Right renal pelvis (tissue), 4 donors: ENCODE measurements at places on chromosomes 3 and 15.

- DNase-seq: no peak
Measured at GRCh38 chr3:187880441-187880840, 135.2 kb upstream of the BCL6 start.

DNA sequence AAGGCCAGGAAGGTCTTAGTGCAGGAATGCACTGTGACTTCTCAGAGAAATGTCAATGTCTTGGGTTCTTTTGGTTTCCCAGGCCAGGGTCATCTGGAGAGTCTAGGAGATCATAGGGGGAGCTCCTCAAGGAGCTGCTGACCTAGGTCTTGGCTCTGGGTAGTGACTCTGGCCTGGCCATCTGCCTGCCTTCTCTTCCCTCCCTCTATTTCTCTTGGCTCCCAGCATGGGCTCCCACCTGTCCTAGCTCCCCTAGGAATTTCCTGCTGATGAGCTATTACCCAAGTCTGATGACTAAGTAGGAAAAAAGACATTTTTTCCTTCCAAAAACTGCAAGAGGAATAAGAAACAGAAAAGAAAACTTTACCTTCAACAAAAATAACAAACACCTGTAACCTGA is 57.4 kb downstream of the BSN start:
- no peak for DNase-seq

DNA sequence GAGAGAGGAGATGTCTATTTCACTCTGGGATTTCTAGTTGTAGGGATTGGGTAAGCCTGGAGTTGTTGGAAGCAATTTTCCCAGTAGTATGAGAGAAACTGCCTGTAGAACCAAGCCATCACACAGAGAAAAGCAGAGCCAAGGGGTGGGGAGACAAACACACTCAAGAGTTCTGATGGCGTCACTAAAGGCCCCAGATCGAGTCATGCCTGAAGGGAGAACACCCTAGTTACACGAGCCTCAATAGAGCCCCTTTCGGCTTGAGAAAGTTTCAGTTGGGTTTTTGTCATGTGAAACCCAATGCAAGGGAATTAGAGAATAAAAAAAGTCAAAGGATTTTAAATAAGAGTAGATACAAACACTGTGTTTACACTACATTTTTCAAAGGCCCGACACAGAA is 66.1 kb upstream of the PFN2 start:
- no peak for DNase-seq

- no peak for DNase-seq
Measured at GRCh38 chr3:32282578-32283154, 44.2 kb downstream of the CMTM8 start.

DNA sequence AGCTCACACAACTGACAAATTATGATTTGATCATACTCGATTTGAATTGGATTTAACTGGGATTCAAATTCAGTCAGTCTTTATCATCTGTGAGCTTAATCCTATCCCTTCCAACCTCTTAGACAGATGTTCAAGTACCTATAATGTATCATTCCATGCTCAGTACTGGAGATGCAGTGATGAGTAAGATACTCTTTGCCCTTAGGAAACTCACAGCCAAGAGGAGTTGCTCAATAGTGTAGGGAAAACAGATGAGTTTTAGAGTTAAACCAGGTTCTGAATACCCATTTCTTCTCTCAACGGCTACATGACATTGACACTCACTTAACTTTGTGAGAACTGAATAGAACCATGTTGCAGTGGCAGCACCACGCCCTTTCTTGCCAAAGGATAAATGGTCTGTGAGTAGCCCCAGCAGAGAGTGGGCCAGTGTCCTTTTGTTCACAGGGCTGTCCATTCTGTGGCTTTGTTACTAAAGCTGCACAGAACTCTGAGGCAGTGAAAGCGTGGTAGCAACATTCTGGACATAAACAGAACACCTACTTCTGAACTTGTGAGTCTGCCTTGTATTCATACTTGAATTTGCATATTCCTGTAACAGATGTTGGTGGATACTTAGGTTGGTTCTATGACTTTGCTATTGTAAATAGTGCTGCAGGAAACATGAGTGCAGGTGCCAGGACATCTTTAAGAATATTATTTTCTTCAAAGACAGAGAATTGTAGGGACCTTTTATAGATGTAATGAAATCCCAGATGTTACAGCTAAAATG is 91.6 kb downstream of the RASA2 start:
- no peak for DNase-seq

- DNase-seq: no peak
Measured at GRCh38 chr15:53401503-53401902, 358.0 kb downstream of the WDR72 start.

DNA sequence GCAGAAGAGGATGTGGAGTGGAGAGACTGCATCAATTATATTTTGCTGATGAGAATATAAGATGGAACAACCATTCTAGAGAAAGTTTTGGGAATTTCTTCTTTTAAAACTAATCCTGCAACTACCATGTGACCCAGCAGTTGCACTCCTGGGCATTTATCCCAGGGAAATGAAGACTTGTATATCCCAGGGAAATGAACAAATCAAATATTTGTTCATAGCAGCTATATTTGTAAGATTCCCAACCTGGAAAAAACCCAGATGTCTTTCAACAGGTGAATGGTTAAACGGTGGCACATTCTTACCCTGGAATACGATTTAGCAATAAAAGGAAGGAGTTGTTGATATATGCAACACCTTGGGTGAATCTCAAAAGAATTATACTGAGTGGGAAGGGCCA is 385.3 kb upstream of the TPRG1 start:
- DNase-seq: no peak

DNA sequence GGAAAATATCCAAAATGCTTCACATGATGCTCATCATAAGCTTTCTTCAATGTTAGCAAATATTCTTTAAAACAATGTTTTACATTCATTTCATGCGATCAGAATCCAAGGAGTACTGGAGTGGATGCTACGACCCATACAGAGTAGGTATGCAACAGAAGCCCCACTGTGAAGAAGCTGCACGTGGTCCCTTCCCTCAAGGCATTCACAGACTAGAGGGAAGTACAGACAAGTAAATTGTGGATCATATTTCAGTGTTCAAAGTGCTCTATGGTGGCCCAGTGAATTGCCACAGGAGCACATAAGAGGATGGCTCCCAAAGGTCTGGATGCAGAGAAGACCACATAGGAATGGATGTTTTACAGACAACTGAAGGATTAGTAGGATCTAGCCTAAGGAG is 789.9 kb downstream of the IGSF11 start:
- no peak for DNase-seq

DNA sequence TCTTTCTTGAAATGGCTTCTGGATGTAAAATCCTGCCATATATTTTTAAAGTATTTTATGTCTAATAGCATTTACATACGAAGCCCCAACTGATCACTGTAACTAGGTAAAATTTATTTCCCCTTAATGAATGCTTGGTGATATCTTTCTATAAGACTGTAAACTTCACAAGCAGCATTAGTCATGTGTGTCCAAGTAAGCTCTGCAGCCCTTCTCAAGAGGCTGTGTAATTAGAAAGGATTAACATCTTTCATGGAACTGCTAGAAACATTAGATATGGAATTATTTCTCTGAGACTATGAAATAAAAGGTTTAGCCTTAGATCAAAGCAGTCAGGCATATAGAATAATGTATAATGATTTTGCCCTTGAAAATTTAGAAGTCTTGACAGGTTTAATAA is 143.3 kb downstream of the EPHA3 start:
- DNase-seq: no peak

DNA sequence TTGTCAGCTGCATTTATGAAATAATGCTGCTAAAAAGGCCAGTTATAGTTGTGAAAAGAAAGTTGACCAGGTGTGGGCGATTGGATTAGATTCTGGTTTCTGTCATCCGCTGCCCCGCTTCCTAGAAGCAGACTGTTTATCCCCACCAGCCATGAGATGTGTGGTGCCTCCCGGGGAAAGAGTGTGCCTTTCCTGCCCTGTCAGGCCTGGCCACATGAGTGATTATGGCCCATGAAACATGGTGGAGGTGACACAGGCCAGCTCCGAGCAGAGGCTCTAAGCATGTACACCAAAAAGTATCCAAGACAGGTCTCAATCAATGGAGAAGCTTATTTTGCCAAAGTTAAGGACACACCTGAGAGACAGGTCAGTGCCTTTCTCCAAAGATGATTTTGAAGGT is 85.4 kb upstream of the ABHD2 start:
- DNase-seq: no peak

DNA sequence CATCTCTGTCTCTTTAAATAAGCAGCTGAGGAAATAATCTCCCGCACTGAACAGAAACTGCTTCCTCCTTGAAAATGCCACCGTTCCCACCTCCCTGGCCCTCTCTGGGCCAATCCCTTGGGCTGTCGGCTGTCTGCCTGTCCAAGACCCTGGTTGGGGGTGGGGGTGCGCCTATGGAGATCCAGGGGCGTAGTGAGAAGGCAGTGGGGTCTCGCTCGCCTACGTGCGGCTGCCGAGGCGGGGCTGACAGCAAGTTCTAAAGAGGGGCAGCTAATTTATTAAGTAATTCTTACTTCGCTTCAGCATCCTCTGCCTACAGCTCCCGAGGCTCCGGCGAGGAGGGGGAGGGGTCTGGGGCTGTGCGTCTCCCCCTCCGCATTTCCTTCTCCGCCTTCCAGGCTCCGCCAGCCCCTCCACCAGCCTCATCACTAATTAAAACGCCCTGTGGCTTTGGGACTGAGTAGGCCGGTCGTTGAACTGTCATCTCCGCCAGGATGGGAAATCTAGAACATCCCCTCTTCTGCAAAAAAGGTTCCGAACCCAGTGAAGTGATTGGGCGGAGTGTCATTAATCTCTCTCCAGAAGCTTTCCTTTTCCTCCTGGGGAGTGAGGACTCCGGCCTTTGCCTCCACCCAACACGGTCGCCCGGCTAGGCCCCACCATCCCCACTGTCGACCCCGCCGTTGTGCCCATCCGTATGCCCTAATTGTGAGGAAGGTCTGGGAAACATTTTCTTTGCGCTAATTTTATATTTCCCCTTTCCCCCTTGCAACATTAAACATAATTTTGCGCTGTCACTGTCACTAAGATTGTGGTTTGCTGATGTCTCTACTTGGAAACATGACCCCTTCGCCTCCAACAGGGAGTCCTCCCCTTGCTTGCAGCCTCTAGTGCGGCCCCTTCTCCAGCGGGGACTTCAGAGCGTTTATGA is 16.9 kb downstream of the NR2F2 start:
- DNase-seq: peak; percentile 65

GRCh38 chr3:73143821-73144237 is 82.4 kb downstream of the EBLN2 start:
- DNase-seq: no peak

GRCh38 chr15:34332553-34333120 is 4.9 kb downstream of the SLC12A6 start:
- DNase-seq: no peak

DNA sequence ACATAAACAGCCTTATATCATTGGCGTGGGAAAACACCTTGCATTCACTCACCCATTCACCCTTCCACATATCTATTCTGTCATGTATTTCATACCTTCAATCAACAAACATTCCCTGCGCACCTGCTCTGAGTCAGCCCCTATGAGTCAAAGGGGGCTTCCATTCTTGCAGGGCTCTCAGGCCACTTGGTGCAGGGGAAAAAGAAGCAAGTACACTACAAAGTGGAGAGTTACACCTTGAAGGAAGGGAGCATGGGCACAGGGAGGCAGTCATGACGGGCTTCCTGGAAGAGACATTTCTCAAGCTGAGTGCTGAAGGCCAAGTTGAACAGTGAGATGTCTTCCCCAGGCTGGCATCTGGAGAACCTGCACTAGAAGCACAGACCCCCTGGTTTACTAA is 4.6 kb upstream of the AMOTL2 start:
- DNase-seq: no peak

- DNase-seq: no peak
Measured at GRCh38 chr3:186121968-186122367, 13.1 kb upstream of the ETV5 start.

GRCh38 chr15:89999676-90000185 is 1.4 kb upstream of the ZNF710 start:
- peak; percentile 26 for DNase-seq

DNA sequence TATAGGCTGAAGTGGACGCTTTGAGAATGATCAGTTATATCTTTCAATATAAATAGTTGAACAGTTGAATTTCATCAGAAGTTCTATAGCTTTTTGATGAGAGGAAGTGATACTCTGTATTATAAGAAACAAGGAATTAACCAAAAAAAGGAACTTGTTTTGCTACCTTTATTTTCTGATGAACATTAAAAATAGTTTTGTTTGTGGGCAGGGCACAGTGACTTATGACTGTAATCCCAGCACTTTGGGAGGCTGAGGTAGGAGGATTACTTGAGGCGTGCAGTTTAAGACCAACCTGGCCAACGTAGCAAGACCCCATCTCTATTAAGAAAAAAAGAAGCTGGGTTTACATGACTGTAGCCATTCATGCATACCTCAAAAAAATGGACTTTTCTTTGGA is 16.7 kb downstream of the BLOC1S6 start:
- DNase-seq: no peak

DNA sequence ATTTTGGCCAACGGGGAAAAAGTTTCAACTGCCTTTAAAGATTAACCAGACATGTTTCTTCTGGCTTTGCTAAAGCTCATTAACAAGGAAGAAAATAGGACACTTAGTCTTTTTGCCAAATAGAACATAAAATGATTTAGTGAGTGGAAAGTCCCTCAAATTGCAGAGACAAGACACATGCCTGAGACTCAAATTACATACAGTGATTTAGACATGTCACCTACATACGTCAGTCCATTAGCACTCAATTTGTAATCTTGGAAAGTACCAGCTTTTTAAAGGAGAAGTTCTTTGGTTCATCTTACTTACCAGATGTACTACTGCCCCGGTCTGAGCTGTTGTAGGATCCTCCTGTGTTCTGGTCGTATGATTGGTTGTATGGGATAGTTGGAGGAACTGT is 1134.2 kb downstream of the ROBO1 start:
- no peak for DNase-seq

GRCh38 chr3:194925614-194926013 is 239.9 kb downstream of the FAM43A start:
- DNase-seq: no peak

DNA sequence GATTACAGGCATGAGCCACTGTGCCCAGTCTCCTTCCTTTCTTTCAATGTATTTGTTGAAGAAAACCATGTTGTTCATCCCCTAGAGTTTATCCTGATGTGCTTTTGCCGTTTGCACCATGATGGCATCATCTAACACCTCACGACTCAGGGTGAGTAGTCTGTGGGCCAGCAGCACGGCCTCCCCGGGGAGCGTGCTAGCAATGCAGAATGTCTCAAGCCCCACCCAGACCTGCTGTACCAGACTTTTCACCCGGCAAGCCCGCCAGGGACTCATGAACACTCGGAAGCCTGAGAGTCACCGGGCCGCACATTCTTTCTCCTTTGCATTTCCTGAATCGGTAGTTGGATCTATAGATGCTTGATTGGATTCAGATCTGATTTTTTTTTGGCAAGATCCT is 64.6 kb downstream of the RPN1 start:
- DNase-seq: no peak
